CD4-positive, alpha-beta memory T cell (primary cell): ENCODE measurements at places on chromosomes 3 and 15. TPM values are rescaled to one million over a fixed set of nuclear protein-coding genes. Genes with fewer than 3 reads are reported as not detected.

DNA sequence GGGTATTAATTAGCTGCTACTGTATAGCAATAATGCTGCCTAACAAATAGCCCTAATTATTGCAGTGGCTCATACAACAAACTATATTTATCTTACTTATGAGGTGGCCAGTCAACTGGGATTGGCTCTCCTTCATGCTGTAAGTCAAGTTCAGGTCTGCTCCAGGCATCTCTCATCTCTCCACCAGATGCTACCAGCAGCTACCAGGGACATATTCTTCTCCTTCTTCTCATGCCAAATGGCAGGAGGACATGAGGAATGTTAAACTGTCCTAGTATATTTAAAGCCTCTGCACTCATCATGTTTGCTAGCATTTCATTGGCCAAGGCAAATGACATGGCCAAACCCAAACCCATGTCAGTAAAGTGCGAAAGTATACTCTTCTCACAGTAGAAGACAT lies 17.3 kb downstream of the SV2B start:
- no peaks in the 10 kb centered on the region for H3K36me3 ChIP-seq
- peaks cover 13% of the 10 kb centered on the region for H3K27me3 ChIP-seq
- H3K27ac ChIP-seq, result no peak overlapping the region
- DNase-seq, result no peak
- no peak overlapping the region for H3K4me3 ChIP-seq

DNA sequence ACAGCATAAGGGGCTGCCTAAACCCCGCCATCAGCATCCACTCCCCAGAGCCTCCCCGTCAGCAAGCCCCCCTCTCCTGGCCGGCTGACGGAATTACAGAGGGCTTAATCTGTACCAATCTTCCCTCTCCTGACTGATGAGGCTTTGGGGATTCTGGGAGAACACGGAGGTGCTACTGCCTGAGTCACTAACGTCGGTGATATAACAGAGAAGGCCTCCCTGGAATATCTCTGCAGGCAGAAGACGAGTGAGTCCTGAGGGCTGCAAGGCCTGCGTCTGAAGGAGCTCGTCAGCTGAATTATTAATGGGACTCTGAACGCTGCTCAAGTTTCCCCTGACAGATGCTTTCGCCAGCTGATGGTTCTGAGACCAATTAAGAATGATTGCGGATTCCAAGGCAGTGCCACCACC lies 147.7 kb downstream of the XXYLT1 start:
- DNase-seq, result no peak
- no peak overlapping the region for H3K4me3 ChIP-seq

GRCh38 chr15:35444557-35445204 lies 101.3 kb downstream of the DPH6 start:
- H3K36me3 ChIP-seq, result no peaks in the 10 kb centered on the region
- no peaks in the 10 kb centered on the region for H3K27me3 ChIP-seq
- no peaks in the 10 kb centered on the region for H3K4me1 ChIP-seq
- no peak overlapping the region for H3K27ac ChIP-seq
- H3K4me3 ChIP-seq, result no peak overlapping the region

GRCh38 chr3:53243165-53243564 lies 12.7 kb downstream of the TKT start:
- no peak overlapping the region for H3K4me3 ChIP-seq
- H3K27ac ChIP-seq, result no peak overlapping the region
- H3K36me3 ChIP-seq, result peaks cover 37% of the 10 kb centered on the region
- H3K4me1 ChIP-seq, result no peaks in the 10 kb centered on the region

DNA sequence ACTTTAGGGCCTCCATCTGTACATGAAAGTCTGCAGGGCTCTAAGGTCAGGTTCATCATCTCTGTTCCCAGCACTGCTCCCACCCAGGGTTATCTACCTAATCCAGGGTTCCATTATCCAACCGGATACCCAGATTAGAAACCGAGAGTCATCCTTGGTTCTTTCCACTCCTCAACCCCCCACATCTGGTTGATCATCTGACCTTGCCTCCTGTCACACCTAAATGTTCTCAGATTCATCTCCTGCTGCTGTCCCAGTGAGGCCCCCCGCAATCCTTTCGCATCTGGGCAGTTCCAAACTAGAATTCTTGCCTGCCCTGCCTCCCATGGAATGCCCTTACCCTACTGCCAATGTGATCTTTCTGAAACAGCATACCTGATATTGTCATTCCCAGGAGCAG lies 136.5 kb downstream of the PDE8A start:
- H3K4me3 ChIP-seq, result no peak overlapping the region
- H3K36me3 ChIP-seq, result peaks cover 24% of the 10 kb centered on the region
- H3K27me3 ChIP-seq, result no peaks in the 10 kb centered on the region
- DNase-seq, result no peak
- H3K27ac ChIP-seq, result no peak overlapping the region

GRCh38 chr3:135447483-135447882 lies 518.0 kb upstream of the PPP2R3A start:
- H3K27ac ChIP-seq, result no peak overlapping the region
- no peaks in the 10 kb centered on the region for H3K27me3 ChIP-seq
- no peaks in the 10 kb centered on the region for H3K36me3 ChIP-seq
- H3K4me3 ChIP-seq, result no peak overlapping the region

- no peaks in the 10 kb centered on the region for H3K36me3 ChIP-seq
- H3K27ac ChIP-seq, result no peak overlapping the region
- no peaks in the 10 kb centered on the region for H3K27me3 ChIP-seq
- H3K4me1 ChIP-seq, result peaks cover 24% of the 10 kb centered on the region
Measured at GRCh38 chr3:107951126-107951525, 139.7 kb downstream of the CD47 start.

The NR2E3 gene
- total RNA-seq, result not detected

The ABI3BP gene
- not detected for total RNA-seq

The ALDH1A2 gene
- total RNA-seq, result 0.15 TPM

The PIK3CB gene
- 52.1 TPM for total RNA-seq

The PLA2G4D gene
- total RNA-seq, result not detected

The SEMA3G gene
- 0.22 TPM for total RNA-seq

The TAGLN3 gene
- total RNA-seq, result not detected

The FETUB gene
- total RNA-seq, result not detected

The LRRC31 gene
- total RNA-seq, result not detected
